ENCODE measurements at places on chromosomes 1 and 21.

DNA sequence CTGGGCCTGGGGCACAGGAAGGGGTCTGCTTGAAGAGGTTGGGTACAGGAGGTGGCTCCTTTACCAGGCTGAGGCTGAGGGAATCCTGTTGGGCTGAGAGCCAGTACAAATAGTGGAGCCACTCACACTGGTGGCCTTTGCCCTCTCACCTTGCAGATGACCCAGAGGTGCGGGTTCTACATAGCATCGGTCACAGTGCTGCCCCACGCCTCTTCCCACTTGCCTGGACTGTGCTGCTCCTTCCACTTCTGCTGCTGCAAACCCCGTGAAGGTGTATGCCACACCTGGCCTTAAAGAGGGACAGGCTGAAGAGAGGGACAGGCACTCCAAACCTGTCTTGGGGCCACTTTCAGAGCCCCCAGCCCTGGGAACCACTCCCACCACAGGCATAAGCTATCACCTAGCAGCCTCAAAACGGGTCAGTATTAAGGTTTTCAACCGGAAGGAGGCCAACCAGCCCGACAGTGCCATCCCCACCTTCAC, 1.8 kb upstream of the SLC50A1 start:
- no peak for DNase-seq

GRCh38 chr1:180167021-180167701, 12.5 kb downstream of the QSOX1 start:
- DNase-seq: no peak

DNA sequence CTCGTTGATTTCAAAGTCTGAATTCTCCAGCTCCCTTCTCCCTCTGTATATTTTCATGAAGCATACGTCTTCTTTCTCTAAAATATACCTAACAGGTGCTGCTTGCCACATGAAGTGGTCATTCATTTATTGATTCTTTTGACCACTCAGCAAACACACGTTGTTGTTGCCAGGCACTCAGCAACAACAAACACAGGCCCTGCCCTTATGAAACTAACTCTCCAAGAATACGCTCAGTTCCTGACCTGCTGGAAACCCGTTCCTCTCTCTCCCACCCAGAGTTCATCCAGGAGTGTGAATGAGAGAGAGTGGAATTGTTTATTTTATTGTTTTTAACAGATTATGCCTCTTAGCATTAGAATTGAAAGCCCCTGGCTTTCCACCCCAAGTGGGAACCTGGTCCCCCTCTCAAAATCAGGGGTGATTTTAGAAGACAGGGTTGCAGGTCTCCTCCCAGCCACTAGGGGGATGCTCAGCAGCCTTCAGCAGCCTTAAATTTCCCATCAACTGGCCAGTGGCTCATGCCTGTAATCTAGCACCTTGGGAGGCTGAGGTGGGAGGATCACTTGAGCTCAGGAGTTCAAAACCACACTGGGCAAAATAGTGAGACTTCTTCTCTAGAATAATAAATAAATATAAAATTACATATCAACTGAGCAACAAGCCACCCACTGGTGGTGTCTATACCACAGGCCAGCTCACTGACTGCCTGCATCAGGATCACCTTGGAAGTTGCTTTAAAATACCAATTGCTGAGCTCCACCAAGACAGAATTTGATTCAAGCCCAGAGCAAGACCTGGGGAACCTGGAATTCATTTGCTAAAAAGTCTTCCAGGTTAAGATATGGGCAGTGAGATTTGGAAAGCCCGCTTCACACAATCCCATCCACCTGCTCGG, 181.0 kb upstream of the KLHDC7A start:
- peak; percentile 64 for DNase-seq

DNA sequence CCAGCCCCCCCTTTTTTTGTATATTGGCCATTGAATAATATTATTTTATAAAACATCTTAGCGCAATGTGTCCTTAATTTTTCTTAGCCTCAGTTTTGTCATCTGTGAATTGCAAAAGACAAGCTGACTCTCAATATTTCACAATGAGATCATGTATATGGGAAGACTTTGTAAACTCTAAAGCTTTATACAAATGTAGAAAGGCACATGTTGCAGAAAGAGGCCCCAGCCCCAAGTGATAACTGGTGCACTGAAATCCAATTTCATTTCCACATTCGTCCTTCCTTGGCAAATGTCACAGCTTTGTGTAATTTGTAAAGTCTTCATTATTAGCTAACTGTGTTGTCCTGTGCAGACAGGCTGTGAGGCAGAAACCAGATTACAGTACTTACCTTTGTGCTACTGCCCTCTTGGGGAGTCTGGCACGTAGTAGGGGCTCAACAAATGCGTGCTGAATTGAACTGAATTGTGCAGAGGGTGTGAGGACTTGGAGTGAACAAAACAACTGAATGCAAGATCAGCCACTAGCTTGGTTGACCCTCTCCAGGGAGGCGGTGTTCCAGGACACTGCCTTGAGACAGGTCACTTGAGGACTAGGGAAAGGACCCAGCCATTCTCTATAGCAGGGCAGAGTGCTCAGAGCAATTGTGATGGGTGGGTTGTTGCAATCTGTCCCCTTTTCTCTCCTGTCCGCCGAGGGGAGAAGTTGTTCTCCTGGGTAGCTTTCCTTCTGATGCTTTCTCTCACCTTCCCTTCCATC, 74.6 kb downstream of the LMO4 start:
- peak; percentile 6 for DNase-seq

DNA sequence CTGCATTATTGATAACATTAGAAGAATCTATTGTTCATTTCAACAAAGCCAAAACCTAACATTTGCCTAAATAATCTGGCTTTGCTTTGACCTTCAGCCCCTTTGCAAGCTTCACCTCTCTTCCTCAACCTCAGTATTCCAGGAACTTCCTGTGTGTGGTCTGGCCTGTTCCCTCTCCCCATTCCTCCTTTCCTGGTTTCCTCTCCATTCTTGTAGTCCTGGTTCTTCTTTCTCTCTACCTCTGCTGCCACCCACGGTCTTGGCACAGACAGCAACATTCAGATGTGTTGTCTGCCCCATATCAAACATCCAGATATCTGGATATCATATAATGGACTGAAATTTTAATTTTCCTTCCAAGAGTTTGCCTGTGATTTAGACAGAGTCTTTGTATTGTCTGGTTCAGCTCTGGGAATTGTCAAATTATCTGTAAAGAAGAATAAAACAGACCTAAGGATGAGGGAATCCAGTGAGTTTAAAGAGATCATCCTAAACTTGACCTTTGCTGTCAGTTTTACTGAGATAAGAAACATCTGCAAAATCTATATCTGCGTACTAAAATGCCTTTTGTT, 148.1 kb upstream of the KCTD3 start:
- no peak for DNase-seq

- DNase-seq: no peak
These were observed 244.4 kb downstream of the AKT3 start for GRCh38 chr1:243605604-243606003.

GRCh38 chr1:109361649-109362048, 36.1 kb downstream of the SORT1 start:
- no peak for DNase-seq

GRCh38 chr21:9758888-9759287, 762.5 kb upstream of the TPTE start:
- DNase-seq: no peak

GRCh38 chr1:223513309-223513708, 120.1 kb downstream of the CCDC185 start:
- DNase-seq: no peak

DNA sequence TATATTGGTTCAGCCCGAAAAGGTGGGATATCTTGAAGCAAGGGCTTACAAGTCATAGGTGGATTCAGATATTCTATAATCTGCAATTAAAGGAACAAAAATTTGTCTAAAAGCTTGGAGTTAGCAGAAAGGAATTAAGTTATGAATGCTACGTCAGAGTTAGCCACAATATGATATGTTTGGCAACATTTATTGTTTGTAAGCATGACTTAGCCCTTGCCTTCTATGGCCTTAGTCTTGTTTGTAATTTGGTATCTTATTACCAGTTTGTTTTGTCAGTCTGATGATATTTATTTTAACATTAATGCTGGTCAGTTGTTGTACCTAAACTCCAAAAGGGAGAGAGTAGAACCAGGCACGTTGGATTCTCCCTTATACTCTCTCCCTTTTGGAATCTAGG, 43.1 kb upstream of the SUCO start:
- DNase-seq: no peak

DNA sequence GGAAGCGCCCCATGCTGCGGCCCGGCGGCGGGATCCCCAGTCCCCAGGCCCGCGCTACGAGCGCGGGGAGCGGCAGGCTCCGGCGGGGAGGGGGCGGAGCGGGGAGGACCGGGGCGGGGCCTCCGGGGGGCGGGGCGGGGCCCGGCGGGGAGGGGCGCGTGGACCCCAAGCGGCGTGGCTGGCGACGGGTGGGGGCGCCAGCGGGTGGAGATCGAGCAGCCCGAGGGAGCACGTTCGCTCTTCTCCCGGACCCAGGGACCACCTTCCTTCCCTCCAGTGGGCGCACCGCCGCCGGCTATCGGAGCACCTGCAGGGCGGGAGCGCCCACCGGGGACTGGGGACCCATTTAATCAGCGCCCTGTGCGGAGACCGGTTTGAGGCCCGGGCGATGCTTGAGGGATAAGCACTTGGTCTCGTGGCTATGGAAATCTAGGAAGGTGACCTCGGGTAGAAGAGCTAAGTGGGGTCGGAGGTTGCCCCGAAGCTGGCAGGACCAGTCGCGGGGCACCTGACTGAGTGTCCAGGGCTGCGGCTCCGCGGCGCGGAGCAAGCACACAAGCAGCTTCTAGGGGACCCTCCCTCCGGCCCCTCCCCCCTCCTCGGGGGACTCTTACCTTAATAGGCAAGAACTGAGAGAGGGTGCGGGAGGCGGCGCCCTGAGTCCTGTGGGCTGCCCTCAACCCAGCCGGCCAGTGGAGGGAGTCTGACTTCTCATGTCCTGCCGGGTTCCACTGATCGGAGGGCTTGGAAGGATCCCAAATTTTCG, at the start of gene TSPAN2:
TSPAN2 (minus strand) TSS at position 84 of the 766 bp plus-strand sequence; CDS start at position 13, 71 bp downstream.
- peak; percentile 46 for DNase-seq

DNA sequence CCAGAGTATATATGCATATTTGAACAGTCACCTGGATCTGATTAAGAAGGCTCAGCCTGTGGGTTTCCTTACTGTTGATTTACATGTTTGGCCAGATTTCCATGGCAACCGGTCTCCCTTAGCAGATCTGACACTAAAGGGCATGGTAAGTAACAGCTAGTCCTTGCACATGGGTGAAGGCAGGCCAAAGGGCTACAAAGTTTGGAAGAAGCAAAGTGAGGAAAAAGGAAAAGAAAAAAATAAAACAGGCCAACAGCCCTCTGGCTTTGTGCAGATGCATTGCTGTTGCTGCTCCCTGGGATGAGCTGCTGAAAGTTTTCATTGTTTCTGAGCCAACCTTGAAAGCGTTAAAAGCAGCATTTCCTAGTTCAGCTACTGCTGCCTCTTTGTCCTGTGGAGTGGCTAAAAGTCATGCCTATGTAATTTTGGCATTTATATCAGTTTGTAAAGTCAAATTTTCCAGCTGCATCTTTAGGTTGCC, 176.5 kb upstream of the HOOK1 start:
- no peak for DNase-seq

GRCh38 chr1:67564193-67564592, 120.8 kb upstream of the GADD45A start:
- peak; percentile 37 for DNase-seq

GRCh38 chr1:100308777-100309176, 42.8 kb downstream of the RTCA start:
- peak; percentile 47 for DNase-seq

- no peak for DNase-seq
These were observed 50.9 kb upstream of the PALMD start for GRCh38 chr1:99595041-99595440.

DNA sequence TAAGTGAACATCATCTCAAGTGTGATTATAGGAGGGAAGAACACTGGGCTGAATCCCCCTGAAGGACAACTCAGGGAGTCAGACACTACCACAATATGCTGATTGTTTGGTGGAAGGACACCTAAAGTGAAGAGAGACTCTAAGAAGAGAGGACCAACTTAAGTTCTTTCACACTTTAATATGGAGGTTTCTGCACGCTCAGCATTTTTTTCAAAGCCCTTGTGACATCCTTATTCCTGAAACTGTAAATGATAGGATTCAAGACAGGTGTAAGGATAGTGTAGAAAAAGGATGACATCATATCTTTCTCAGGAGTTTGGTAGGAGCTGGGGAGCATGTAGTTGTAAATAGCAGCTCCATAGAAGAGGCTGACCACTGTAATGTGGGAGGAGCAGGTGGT, 4.8 kb downstream of the OR2T10 start:
- DNase-seq: no peak

- peak; percentile 10 for DNase-seq
These were observed 11.8 kb downstream of the LRRC8D start for GRCh38 chr1:89832496-89833127.

GRCh38 chr21:18832950-18833349, 429.4 kb upstream of the TMPRSS15 start:
- no peak for DNase-seq

DNA sequence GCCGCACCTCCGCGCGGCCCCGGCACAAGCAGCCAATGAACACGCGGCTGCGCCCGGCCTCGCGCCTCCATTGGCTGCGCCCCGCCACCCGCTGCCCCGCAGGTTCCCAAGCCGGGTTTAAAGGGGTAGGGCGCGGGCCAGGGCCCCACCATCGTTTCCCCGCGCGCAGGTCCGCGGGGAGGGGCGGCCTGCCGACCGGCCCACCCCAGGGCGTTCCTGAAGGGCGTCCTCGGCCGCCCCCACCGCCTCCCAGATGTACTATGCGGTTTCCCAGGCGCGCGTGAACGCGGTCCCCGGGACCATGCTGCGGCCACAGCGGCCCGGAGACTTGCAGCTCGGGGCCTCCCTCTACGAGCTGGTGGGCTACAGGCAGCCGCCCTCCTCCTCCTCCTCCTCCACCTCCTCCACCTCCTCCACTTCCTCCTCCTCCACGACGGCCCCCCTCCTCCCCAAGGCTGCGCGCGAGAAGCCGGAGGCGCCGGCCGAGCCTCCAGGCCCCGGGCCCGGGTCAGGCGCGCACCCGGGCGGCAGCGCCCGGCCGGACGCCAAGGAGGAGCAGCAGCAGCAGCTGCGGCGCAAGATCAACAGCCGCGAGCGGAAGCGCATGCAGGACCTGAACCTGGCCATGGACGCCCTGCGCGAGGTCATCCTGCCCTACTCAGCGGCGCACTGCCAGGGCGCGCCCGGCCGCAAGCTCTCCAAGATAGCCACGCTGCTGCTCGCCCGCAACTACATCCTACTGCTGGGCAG, at the start of gene OLIG1:
OLIG1 (plus strand) TSS at position 148 of the 750 bp plus-strand sequence; CDS start at position 254, 106 bp downstream.
- DNase-seq: peak; percentile 63

GRCh38 chr1:23787701-23788100, 3.2 kb upstream of the LYPLA2 start:
- no peak for DNase-seq

DNA sequence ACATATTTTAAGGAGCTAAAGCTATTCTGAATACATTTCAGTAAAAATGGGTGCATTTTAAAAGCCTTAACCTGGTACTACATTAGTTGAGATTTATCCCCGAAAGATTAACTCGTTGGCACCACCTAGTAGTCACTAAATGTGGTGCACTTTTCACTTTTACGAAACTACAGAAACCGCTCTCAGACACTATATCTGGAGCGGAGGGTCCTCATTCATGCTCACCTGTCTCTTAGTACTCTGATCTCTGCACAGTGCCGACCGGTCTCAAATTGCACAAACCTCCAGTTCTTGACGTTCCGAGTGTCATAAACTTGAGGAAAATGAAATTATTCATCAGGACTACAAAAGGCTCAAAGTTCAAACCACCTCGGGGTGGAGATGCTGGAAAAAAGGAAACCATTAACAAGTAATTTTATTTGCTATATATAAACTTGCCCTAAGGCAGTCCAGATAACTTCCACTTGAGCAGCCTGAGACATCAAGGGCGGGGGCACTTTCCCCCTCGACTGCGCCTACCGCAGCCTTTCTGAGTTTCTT, 722 bp downstream of the LZIC start:
- peak; percentile 75 for DNase-seq

GRCh38 chr1:110233861-110234260, 23.7 kb downstream of the KCNC4 start:
- no peak for DNase-seq

All from suppressor macrophage (primary cell).